ENCODE measurements at places on chromosomes 5 and 9.

GRCh38 chr9:842635-843426, 1.3 kb downstream of the DMRT1 start:
- DNase-seq: no peak

DNA sequence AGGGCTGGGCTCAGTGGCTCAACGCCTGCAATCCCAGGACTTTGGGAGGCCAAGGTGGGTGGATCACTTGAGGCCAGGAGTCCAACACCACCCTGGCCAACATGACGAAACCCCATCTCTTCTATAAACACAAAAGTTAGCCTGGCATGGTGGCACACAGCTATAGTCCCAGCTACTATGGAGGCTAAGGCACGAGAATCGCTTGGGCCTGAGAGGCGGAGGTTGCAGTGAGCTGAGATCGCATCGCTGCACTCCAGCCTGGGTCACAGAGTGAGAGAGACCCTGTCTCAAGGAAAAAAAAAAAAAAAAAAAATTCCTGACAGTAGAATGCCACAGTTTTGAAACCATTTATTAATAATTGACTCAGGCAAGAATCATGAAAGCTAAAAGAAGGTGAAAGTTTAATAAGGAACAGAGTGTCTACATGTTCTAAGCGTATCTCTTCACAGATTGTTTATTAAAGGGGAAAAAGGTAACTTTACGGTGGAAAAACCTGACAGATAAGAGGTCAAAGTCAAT, 5.7 kb upstream of the PTGR1 start:
- DNase-seq: no peak

GRCh38 chr9:13651969-13652663, 372.6 kb upstream of the MPDZ start:
- no peak for DNase-seq

DNA sequence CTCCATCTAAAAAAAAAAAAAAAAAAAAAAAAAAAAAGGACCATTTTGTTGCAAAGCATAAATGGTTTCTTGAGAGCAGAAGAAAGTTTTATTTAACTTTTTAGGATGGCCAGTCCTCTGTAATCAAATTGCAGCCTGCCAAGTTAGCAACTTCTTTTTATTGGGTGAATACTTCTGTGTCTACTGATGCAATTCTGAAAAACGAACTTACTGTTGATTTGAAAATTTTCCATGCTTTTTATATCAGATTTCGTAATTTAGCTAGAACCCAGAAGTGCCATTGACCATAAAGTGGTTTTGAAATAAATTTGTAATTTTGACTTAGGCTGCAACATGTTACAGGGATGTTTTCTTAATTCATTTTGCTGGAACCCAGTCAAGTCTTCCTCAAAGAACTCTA, 269.1 kb upstream of the ACTBL2 start:
- DNase-seq: no peak

- DNase-seq: no peak
Observed at GRCh38 chr5:96517295-96517694, 84.2 kb upstream of the PCSK1 start.

Measured in hippocampal formation (tissue), 2 donors.